Caudate nucleus (tissue), 63 donors: ENCODE measurements at places on chromosomes 3 and 15.

DNA sequence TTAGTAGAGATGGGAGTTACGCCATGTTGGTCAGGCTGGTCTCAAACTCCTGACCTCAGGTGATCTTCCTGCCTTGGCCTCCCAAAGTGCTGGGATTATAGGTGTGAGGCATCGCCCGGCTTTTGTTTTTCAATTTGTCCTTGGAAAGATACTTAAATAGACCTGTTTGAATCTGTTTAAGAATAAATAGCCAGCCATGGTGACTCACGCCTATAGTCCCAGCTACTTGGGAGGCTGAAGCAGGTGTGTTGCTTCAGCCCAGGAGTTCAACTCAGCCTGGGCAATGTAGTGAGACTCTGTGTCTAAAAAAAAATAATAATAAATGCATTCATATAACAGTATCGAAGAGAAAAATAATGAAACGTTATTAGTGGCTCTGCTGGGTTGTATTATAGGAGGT is 17.3 kb downstream of the SNAPC5 start:
- DNase-seq, result no peak

GRCh38 chr3:47411696-47412452 is 31.1 kb downstream of the PTPN23 start:
- no peak for DNase-seq

GRCh38 chr3:194460566-194460965 is 26.2 kb downstream of the ATP13A3 start:
- DNase-seq, result no peak

DNA sequence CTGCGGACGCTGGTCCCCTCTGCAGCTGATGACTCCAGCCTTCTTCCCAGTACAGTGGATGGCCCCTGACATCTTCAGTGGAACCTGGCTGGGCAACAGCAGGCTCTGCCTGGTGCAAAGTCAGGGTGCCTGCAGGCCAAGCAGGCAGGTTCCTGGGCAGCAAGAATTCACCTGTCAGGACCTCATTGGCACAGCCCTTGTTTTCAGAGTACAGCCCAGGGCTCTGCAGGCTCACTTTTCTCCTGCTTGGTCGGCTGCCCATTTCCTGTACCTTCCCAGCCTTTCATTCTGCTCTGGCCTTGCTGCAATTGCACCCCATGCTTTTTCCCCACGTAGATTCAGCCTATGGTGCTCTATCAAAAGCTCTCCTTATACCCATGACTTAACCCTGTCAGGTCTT is 56.0 kb downstream of the LRTM1 start:
- no peak for DNase-seq

DNA sequence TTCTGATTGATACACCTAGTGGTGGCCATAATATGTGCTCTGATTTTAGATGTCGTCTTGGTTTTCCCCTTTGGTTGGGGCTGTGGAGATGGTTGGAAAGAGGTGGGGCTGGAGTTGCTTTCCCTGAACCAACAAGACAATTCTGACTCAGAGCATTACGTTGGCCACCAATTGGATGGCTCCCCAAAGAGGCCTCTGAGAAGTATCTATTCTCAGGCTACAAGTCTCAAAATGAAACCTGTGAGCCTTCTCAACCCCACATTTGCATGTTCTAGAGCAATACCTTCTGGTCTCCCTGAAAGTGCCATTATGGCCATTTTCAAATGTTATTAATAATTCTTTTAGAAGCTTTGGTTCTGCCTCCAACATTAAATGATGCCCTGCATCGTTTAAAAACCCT is 188.4 kb upstream of the WNT5A start:
- DNase-seq, result no peak

GRCh38 chr3:16067837-16068471 is 106.5 kb upstream of the GALNT15 start:
- DNase-seq, result no peak

DNA sequence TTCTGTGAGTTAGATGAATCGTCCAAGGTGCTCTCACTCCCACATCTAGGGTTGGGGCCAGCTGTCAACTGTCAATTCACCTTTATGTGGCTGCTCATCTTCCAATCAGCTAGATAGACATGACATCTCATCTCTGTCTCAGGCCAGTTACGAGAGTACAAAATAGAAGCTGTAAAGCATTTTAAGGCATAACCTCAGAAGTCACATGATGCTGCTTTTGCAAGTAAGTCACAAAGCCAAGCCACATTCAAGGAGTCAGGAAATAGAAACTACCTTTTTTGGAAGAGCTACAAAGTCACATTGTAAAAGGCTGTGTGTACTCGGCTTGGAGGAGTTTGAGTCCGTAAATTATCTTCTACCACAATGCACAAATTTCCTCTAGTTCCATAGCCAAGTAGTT is 5.1 kb upstream of the CCR1 start:
- DNase-seq, result no peak

DNA sequence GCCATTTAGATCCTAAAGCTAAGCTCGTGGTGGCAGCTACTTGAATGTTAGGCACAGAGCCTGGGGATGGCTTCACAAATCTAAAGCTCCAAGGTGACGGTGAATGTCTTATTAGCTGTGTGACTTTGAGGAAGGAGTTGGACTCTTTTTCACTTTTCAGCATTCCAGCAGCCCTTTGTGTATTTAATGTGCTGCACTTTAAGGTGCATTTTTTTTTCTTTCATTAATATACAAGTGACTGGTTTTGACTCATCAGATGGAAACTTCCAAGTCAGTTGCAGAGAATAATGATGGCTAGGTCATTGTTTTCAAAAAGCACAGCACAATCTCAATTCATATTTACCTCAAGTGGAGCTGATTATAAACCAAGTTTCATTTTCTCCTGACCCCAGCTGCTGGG is 55.8 kb downstream of the TMED3 start:
- DNase-seq, result no peak

- no peak for DNase-seq
Observed at GRCh38 chr15:73950479-73950830, 24.2 kb downstream of the LOXL1 start.

DNA sequence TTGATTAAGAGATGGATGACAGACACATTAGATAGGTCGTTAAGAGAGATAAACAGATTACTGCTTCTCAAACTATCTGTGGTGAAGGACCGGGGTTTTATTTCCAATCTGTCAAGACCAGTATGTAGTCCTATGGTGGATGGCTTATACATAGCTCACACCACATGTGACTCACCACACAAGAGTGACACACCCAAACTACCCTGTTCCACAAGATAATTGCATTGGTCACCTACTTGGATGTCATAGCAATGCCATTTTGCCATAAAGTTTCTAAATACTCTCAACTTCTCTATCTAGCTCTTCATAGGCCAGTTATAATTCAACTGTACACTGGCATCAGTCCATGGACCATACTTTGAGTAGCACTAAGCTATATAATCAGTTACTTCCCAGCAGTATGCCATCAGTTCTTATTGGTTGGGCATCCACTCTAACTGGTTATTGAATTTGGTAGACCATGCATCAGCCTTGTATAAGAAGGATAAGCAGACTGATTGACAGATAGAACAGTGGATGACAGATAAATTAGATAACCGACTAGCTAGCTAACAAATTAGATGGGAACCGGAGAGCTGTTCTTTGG is 11.6 kb downstream of the WWTR1 start:
- DNase-seq, result no peak

GRCh38 chr3:112734736-112735350 is 93.9 kb upstream of the CCDC80 start:
- DNase-seq, result peak; percentile 4

DNA sequence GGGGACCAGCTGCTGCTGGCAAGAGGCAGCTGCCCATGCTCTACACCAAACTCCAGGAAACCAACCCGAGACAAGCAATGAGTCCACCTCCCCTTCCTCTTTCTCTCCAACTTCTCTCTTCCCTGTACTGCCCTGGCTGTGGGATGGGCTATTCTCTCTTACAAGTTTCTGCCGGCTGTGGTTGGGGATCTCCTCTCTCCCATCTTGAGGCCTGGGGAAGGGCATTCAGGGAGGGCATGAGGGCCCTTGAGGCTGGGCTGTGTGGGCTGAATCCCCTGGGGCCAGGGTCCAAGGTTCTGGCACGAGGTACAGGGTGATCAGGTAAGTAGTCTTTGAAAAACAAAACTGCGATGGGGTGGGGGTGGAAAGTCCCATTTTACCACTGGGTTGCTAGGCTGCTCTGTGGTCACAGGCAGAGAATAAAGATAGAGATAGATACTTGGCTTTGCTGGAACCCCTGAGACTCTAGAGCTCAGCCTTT is 32.3 kb upstream of the CTSH start:
- no peak for DNase-seq

DNA sequence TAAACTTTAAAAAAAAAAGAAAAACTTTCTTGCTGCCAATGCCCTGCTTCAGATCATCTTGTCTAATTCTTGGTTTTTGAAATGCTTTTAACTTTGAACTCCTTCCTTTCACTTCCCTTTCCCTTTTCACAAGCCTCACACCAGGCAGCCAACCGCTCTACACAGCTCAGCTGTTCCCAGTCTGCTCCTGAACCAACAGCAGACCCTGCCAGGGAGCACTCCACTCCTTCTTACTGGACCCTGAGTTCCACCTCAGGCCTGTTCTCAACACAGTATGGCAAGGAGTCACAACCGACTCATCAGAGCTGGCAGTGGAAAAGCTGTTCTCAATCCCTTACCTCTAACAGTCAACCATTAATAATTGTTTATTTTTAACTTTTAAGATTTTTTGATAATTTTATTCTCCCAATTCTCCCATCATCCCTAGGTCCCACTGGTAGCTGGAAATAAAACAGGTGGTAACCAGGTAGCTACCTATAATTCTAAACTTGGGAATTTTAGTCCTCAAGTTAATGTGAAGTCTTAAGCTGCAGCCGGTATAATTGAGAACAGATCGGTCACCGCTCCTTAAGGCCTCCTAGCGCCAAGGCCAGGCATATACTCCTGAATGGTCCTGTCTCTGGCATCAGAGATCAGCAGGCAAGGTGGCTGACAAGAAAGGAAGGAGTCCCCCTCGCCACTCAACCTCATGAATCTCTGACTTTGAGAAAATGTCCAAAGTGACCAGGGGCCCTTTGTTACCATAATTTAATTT is 43.9 kb downstream of the BOC start:
- DNase-seq, result no peak
